CD4-positive, alpha-beta T cell treated with Interleukin-17A for 4 hours (primary cell): ENCODE measurements at places on chromosomes 2 and 18.

GRCh38 chr2:108270768-108271506 lies 17.8 kb upstream of the SULT1C2 start:
- DNase-seq, result no peak

DNA sequence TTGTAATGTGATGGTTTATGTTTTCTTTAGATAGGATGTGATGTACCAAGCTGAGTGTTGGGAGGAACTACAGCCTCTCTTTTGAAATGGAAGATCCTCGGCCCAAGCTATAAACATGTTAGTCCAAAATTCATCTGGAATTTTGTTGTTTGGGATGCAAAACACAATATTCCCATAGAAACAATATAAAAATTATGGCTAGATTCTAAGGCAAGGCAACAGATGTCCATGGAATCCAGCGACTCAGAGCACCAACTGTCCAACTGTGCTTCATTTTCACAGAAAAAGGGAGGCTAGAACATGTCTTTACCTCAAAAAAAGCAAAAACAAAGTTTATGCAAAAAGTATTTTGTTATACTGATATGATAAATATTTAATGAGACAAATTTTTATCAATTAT lies 52.4 kb upstream of the ATP8B1 start:
- no peak for DNase-seq

GRCh38 chr18:41038071-41038470 lies 917.0 kb upstream of the PIK3C3 start:
- no peak for DNase-seq

DNA sequence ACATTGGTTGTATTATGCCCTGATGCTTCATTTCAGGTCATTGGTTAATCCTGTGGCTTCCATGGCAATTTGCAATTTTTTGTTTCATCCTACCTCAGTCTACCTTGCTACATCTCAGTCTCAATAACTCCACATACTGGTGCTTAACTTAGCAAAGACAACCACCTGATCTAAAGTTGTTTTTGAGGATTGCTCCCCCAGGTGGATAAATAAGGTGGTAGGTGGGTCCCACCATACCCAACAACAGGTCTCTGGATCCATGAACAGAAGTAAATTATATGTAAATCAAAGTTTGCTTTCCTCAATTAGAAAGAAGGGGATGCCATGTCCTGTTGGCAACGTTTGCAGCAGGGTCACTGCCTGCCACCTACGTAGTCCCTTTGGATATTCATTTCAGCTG lies 7.0 kb downstream of the XIRP2 start:
- no peak for DNase-seq

DNA sequence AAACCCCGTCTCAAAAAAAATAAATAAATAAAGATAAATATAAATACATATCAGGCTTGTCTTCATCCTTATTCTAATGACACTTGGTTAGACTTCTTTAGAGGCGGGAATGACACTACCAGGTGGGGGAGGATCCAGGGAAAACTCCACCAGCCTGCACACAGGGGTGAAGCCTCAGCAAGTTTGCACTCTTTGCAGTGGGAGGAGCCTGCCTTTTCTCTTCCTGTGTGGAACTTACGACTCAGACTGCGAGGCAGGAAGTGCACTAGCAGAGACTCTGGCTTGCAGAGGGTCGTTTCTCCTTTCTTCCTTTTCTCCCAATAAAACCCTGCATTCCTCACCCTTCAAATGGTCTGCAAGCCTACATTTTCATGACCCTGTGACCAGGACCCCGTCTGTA lies 153.6 kb upstream of the CBLN2 start:
- DNase-seq, result no peak

DNA sequence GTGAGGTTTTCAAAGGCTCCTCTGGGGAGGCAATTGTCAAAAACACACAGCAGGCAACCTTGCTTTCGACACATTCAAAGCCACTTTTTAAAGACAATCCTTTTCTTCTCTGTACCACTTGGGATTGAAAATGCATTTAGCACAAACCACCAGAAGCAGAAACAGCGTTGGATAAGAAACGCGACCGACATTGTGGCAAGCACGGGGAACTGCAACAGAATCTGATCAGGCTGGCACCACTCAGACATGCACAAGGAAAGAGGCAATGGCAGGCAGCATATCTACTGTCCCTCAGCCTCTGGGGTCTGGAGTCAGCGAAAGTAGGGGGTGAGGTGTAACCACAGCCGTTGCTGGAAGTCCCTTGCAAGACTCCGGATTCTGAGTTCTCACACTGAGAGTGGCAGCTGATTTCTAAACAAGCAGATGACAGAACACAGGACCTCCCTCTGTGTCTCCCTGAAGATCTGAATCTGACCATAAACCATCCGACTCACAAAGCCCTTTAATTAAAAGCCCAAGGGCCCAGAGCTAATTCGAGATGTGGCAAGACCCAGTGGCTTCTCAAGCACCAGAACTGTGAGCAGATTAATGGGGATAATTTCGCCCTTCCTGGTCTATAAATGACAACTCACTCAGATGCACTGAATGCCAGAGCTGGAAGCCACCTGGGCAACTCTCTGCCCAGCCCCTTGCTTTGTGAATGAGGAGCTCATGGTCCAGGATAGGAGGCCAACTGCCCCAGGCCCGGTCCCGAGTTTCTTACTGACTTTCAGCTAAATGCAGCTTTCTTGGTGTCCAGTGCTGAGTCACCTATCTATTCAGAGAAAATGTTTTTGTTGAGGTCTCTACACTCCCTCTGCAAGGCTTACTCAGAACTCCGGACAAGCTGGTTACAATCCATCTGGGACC lies 29.6 kb downstream of the CYRIA start:
- no peak for DNase-seq

GRCh38 chr2:171598713-171599319 lies 76.5 kb downstream of the CYBRD1 start:
- DNase-seq, result peak; percentile 60

DNA sequence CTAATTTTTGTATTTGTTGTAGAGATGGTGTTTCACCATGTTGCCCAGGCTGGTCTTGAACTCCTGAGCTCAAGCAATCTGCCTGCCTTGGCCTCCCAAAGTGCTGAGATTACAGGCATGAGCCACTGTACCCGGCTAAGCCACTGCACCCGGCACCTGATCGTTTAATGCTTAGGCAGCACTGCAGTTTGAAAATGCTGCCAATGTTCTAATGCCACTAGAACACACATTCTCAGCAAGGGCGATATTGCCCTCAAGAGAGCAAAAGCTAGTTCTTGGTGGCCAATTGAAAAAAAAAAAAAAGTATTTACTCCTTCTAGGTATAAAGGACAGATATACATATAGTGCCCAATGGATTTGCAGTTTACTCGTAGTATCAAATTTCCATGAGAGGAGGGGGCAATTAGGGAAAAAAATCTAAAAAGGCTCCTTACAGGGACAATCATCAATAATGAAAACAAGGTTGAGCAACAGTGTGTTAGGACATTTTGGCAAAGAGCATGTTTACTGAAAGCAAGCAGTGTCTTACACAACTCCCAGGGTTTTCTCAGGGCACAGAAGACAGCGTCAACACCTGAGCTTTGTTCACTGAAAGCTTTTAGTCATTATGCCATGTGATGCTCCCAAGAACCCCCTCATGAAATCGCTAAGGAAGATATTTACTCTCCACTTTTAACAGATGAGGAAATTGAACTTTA lies 199.9 kb upstream of the PKDCC start:
- DNase-seq, result no peak

DNA sequence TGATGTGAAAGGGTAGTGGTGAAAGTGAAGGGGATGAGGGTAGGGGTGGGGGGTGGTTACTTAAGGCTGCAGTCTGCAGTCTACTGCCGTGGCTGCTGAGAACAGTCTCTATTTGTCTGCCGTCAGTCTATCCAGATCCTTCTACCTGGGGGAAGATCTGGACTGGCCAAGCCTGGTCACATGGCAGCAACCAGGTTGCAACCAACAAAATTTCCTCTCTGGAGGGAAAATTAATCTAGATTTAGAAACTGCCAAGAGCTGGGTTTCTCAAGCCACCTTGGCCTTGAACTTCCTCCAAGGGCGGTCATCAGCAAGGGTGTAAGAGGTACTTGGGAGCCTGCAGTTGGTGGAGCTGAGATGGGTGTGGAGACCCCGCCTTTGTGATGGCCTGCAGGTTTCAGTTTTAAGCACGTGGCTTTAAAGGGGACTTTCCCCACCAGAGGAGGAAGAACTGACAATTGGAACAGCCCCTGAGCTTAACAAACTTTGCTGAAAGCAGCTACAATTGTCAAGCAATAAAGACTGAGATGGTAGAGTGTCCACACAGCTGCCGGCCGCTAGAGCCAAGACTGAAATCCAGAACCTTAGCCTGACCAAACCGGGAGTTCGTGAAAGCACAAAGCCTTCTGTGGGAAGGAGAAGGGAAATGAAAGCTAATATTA lies 31.4 kb upstream of the KCMF1 start:
- DNase-seq, result peak; percentile 64

DNA sequence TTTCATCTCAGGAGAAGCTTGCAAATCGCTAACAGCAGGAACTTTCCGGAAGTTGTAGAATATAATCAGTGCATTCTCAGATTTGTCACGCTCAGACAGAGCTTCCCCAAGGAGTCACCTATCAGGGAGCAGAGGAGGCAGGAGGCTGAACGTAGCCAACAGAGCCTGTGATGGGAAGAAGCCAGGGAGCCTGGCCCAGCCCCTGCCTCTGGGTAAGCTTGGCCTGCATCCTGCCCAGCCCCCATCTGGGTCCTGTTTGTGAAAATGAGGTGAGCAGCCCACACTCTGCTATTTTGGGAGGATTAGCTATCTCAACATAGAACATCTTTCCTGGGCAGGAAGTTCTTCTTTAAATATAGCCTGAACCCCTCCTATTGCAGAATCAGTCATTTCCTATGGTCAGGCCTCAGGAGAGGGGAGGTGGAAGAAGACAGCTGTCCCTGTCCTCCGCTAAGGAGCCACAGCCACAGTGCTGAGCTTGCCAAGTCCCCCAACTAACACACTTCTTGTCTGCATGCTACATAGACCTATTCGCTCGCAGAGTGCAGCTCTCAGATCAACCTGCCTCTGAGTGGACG lies 19.2 kb upstream of the PKDCC start:
- DNase-seq, result no peak

GRCh38 chr2:33134791-33135560 lies 188.2 kb downstream of the LTBP1 start:
- DNase-seq, result no peak

GRCh38 chr2:88698498-88699233 lies 7.2 kb downstream of the RPIA start:
- no peak for DNase-seq

GRCh38 chr18:37441821-37442220 lies 123.8 kb downstream of the CELF4 start:
- no peak for DNase-seq

GRCh38 chr2:38037325-38037724 lies 38.6 kb downstream of the CYP1B1 start:
- no peak for DNase-seq

DNA sequence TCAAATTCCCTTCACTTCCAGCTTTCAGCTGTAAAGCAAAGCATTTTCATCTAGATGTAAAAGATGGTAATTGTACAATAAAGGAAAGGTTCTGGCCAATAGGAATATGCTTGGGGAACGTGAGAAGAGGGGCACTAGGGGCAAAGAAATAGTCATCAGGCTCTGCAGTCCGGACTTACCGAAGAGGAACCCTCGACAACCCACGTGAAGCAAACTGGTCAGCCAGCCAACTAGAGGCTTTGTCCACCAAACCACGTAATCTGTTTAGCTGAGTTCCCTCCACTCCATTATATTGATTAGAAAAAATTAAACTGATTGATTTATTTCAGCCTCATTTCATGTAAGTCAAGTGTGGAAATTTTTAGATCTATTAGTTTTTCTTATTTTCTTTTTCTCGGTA lies 300.4 kb upstream of the FANCL start:
- DNase-seq, result no peak

DNA sequence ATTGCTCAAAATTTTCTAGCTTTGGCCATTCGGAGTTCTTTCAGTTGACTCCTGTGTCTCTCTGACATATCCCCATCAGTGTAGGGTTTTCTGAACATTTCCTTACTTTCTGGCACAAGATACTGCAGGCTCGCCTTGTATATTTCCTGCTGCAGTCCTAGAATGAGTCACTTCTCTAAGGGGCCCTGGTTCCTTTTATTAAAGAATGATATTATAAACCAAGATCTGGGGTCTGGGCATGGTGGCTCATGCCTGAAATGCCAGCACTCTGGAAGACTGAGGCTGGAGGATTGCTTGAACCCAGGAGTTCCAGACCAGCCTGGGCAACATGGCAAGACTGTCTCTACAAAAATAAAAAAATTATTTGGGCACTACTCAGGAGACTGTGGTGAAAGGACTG lies 3.0 kb upstream of the RPL37A start:
- DNase-seq, result no peak

GRCh38 chr2:174779361-174779928 lies 15.2 kb upstream of the CHRNA1 start:
- DNase-seq, result peak; percentile 25

DNA sequence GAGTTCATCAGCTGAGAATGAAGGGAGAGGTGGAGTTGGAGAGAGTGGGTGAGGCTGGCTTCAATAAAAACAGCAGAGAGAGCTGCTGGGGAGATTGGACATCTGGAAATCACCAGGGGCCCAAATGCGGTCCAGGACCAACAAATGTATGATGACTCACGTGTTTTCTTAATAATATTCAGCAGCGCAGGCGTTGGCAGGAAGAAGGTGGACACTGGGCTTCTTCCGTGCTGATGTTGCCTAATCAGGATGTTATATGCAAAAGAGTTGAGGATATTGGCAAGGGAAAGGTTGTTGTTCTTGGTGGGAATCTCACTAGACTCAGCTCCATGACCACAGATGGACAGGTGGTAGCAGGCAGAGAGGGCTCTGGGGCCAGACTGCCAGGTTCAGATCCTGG lies 12.8 kb upstream of the PLA2R1 start:
- no peak for DNase-seq

- no peak for DNase-seq
Observed at GRCh38 chr18:74528478-74528877, 5.8 kb upstream of the CNDP1 start.

GRCh38 chr2:2899826-2900225 lies 477.8 kb downstream of the EIPR1 start:
- DNase-seq, result no peak

DNA sequence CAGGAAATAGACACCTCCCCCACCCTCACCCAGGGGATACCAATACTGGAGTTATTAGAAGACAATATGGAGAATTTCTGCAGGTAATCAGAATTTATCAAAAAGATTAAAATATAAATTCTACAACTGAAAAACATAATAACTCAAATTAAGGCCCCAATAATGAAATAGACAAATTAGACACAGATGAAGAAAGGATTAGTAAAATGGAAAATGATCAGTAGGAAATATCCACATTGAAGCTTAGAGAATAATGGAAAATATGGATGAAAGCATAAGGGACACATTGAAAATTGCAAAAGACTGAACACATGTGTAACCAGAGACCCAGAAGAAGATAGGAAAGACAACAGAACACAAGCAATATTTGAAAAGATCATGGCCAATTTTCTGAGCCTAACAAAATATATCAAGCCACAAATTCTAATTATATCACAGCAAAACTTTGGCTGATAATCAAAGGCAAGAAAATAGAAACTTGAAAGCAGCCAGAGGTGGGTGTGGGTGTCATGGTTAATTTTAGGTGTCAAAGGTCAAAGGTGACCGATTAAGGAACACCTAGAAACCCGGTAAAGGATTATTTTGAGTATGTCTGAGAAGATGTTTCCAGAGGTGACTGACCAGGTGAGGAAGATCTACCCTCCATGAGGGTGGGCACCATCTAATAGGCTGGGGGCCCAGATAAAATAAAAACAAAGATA lies 28.2 kb downstream of the BOK start:
- no peak for DNase-seq
